ENCODE measurements at places on chromosomes 4 and X. TPM values are rescaled to one million over a fixed set of nuclear protein-coding genes. Genes with fewer than 3 reads are reported as not detected.

SSX2 gene
- total RNA-seq: not detected

SLC2A9 gene
- 0.83 TPM for total RNA-seq

TMEM156 gene
- 28.2 TPM for total RNA-seq

SPANXN2 gene
- total RNA-seq: not detected

CENPVL3 gene
- total RNA-seq: not detected

EREG gene
- not detected for total RNA-seq

FAM9B gene
- not detected for total RNA-seq

TKTL2 gene
- not detected for total RNA-seq

CXCL3 gene
- not detected for total RNA-seq

HMGN5 gene
- 5.8 TPM for total RNA-seq

- H3K4me3 ChIP-seq: no peak overlapping the region
- H3K27ac ChIP-seq: no peak overlapping the region
- no peaks in the 10 kb centered on the region for H3K4me1 ChIP-seq
- no peaks in the 10 kb centered on the region for H3K36me3 ChIP-seq
These were observed 233.4 kb upstream of the FAM47A start for GRCh38 chrX:34365471-34365870.

DNA sequence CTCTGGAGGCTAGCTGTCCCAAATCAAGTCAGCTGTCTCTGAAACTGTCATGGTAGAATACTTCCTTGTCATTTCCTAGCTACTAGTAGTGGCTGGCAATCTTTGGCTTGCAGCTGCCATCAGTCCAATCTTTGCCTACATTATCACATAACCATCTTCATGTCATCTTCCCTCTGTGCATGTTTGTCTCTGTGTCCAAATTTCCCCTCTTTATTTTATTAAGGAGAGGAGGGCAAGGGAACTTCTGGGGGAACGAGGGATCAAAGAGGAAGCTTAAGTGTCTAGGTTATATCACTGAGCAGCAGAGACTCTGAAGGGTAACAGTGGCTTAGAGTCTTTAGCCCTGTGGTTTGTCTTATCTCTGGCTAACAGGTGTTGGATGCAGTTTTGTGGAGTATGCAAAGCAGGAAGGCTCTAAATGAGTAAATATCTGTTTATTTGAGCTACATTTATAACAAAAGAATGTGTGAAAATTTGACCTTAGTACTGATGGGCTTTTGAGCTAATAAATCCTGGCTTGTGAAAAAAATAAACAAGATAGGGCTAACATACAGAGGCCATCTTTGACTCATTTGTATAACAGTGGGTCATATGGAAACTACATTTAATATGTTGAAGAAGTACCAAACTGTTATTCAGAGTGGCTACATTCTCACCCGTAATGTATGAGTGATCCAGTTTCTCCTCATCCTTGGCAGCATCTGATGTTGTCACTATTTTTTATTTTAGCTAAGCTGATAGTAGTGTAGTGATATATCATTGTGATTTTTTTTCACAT, 49.4 kb upstream of the ENOX2 start:
- peaks cover 11% of the 10 kb centered on the region for H3K27me3 ChIP-seq
- H3K4me3 ChIP-seq: no peak overlapping the region
- no peaks in the 10 kb centered on the region for H3K36me3 ChIP-seq
- H3K4me1 ChIP-seq: no peaks in the 10 kb centered on the region

- no peak overlapping the region for H3K27ac ChIP-seq
- DNase-seq: no peak
- no peaks in the 10 kb centered on the region for H3K4me1 ChIP-seq
- no peaks in the 10 kb centered on the region for H3K36me3 ChIP-seq
- H3K27me3 ChIP-seq: peaks cover 12% of the 10 kb centered on the region
- H3K4me3 ChIP-seq: no peak overlapping the region
These were observed 68.9 kb downstream of the COL25A1 start for GRCh38 chr4:109233570-109233969.

- H3K27ac ChIP-seq: no peak overlapping the region
- peaks cover 5% of the 10 kb centered on the region for H3K4me1 ChIP-seq
- H3K36me3 ChIP-seq: no peaks in the 10 kb centered on the region
These were observed 21.1 kb downstream of the ART3 start for GRCh38 chr4:76095568-76095967.

GRCh38 chr4:28221536-28221935, 1360.9 kb downstream of the STIM2 start:
- no peaks in the 10 kb centered on the region for H3K4me1 ChIP-seq
- H3K27ac ChIP-seq: no peak overlapping the region
- no peak for DNase-seq

DNA sequence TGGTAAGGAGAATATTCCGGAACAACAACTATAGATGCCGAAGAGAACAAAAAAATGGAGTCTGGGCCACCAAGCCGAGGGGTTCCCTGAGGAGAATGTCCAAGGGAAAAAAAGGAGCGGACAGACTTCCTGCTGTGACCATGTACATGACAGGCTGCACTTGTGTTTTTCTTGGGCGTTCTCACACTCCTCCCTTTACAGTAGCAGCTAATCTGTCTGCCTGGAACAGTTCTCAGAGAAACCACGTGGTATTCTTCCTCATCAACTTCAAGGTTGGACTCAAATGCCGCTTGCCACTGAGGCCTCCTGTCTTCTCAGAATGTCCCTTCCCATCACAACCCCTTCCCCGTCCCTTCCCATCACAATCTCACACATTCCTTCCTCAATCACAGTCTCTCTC, 30.8 kb upstream of the MTNR1A start:
- no peaks in the 10 kb centered on the region for H3K4me1 ChIP-seq
- H3K36me3 ChIP-seq: no peaks in the 10 kb centered on the region
- H3K27me3 ChIP-seq: no peaks in the 10 kb centered on the region
- H3K27ac ChIP-seq: no peak overlapping the region
- DNase-seq: no peak

- H3K4me3 ChIP-seq: no peak overlapping the region
- H3K36me3 ChIP-seq: no peaks in the 10 kb centered on the region
- H3K4me1 ChIP-seq: no peaks in the 10 kb centered on the region
- H3K27me3 ChIP-seq: no peaks in the 10 kb centered on the region
- H3K27ac ChIP-seq: no peak overlapping the region
These were observed 450.3 kb downstream of the RAPGEF2 start for GRCh38 chr4:159552979-159553768.

GRCh38 chrX:150514462-150514861, 54.0 kb upstream of the MTM1 start:
- H3K4me3 ChIP-seq: no peak overlapping the region
- no peaks in the 10 kb centered on the region for H3K36me3 ChIP-seq
- no peak for DNase-seq
- no peak overlapping the region for H3K27ac ChIP-seq
- no peaks in the 10 kb centered on the region for H3K27me3 ChIP-seq

- H3K27ac ChIP-seq: no peak overlapping the region
- no peak overlapping the region for H3K4me3 ChIP-seq
- no peaks in the 10 kb centered on the region for H3K4me1 ChIP-seq
- H3K27me3 ChIP-seq: no peaks in the 10 kb centered on the region
- no peak for DNase-seq
- H3K36me3 ChIP-seq: no peaks in the 10 kb centered on the region
These were observed 9.6 kb upstream of the PSAPL1 start for GRCh38 chr4:7444314-7444713.

DNA sequence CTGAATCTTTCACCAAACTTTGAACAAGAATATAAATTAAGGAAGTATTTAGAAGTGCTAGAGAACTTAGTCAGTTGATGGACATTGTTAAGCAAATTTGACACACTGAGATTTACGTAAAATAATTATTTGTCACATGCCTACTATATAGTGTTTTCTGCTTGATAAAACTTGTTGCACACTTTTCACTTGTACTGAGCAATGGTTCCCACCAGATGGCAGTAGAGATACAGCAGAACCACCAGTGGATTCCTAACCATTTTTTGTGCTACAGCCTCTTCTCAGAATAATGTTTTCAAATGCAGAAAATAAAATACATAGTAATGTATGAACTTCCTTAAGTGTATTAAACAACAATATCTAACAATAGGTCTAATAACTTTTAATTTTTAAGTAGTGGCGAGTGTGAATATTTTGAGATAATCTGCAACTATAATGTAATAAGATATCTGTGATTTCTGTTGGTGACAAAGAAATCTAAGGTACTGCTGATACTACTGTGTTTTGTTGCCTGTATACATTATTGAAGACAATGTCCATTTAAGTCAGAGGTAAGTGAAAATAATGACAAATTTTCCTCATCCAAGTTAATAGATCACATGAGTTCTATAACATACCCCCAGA, 81.2 kb downstream of the APOOL start:
- no peaks in the 10 kb centered on the region for H3K4me1 ChIP-seq
- no peak overlapping the region for H3K4me3 ChIP-seq
- no peak overlapping the region for H3K27ac ChIP-seq

- no peak for DNase-seq
- H3K36me3 ChIP-seq: no peaks in the 10 kb centered on the region
- no peak overlapping the region for H3K27ac ChIP-seq
- H3K27me3 ChIP-seq: no peaks in the 10 kb centered on the region
These were observed 325.2 kb upstream of the AADAT start for GRCh38 chr4:170414961-170415360.

DNA sequence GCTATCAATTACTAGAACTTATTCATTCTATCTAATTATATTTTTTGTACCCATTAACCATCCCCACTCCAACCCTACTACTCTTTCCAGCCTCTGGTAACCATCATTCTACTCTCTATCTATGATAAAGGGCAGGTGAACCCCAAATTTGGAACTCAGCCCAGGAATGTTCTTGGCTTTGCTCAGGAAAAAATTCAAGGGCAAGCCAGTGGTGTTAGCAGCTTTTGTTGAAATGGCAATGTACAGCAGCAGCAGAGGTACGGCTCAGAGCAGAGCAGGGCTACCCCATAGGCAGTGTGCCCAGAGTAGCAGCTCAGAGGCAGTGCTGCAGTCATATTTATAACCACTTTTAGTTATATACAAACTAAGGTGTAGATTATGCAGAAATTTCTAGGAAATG, 138.2 kb downstream of the RNF150 start:
- no peaks in the 10 kb centered on the region for H3K27me3 ChIP-seq
- H3K36me3 ChIP-seq: no peaks in the 10 kb centered on the region
- H3K4me3 ChIP-seq: no peak overlapping the region
- no peaks in the 10 kb centered on the region for H3K4me1 ChIP-seq

DNA sequence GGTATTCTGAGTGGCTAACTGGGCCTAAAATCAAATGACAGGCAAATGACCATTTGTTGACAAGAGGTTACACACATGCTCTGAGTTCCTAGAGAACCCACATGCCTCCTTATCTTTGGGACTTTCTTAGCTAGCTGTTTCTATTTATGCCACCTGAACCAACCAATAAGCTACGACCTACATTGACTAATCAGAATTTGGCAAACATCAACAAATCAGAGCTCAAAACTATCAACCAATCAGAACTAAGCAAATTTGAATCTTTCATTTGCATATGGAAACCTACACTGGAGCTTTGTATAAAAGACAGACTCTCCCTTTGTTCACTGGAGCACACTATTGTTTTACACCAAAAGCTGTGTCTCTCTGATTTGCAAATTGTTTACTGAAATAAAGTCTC, 192.0 kb downstream of the CXXC4 start:
- H3K27me3 ChIP-seq: no peaks in the 10 kb centered on the region
- H3K27ac ChIP-seq: no peak overlapping the region
- H3K4me3 ChIP-seq: no peak overlapping the region
- no peaks in the 10 kb centered on the region for H3K36me3 ChIP-seq
- no peak for DNase-seq
- H3K4me1 ChIP-seq: no peaks in the 10 kb centered on the region

DNA sequence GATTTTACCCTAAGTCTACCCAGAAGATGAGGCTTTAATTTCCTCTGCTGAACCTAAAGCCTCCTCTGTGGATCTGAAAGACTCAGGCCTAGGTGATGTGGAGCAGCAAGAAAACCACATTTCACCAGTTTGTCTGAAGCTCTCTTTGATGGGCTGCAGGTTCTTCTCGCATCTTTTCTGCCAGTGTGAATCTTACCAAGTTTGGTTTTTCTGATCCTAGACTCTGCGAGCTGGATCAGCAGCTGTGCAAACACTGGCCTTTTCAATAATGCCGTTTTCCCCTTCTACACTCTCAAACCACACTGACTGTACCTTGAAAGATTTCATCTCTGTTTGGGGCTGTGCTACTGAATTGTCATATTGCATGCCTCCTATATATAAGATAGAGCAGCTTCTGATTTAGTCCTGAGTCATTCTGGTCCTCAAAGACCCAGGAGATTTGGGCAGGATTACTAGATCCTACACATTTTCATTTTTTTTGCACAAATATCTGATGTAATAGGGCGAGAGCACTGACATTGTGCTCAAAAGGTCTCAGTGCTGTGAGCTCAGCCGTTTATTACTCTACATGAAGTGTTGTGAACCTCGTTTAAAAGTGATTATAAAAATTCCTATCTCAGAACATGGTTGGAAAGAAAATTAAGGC, 133.6 kb upstream of the FAM9C start:
- H3K27me3 ChIP-seq: no peaks in the 10 kb centered on the region
- no peak overlapping the region for H3K4me3 ChIP-seq
- no peaks in the 10 kb centered on the region for H3K36me3 ChIP-seq
- no peak overlapping the region for H3K27ac ChIP-seq

GRCh38 chr4:173413036-173413435, 14.1 kb upstream of the SCRG1 start:
- no peaks in the 10 kb centered on the region for H3K27me3 ChIP-seq
- peaks cover 4% of the 10 kb centered on the region for H3K4me1 ChIP-seq
- H3K4me3 ChIP-seq: no peak overlapping the region
- no peak for DNase-seq
- H3K36me3 ChIP-seq: no peaks in the 10 kb centered on the region

DNA sequence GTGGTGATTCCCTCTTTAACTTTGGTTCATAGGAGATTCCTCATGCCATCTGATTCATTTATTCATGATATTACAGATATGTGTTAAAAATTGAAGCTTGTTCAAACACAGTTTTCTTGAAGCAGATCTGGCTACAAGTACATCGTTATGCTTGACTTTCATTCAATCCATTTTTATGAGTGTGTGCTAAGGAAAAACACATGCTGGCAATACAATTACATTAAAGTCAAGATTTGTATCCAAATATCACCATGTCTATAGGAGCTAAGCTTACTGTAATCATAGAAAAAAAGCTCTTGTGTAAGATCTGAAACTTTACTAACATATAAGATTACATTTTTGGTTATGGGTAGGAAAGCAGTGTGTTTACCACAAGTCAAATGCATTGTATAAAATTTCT, 151.8 kb upstream of the FAT1 start:
- H3K4me3 ChIP-seq: no peak overlapping the region
- no peak for DNase-seq
- H3K27me3 ChIP-seq: no peaks in the 10 kb centered on the region
- no peaks in the 10 kb centered on the region for H3K36me3 ChIP-seq

DNA sequence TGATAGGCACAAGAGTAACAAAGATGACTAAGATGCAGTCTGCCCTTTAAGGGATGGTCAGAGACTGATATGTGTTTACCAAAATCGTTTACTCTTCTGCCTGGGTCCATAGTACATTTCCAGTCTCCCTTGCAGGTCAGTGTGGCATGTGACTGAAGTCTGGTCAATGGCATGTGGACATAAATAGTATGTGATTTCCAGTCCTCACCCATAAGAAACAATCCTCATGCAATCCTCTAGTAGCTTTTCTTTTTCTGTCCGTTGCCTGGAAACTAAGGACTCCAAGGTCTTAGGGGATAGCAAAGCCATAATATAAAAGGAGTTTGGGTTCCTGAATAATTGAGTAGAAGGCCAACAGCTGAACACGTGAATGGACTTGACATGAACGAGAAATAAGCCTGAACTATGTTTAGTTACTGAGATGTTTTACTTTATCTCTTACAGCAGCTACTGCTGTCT, 1.1 kb downstream of the SLC9B2 start:
- peaks cover 47% of the 10 kb centered on the region for H3K4me1 ChIP-seq
- no peaks in the 10 kb centered on the region for H3K27me3 ChIP-seq
- no peak for DNase-seq
- peak overlapping the region; percentile 86 for H3K4me3 ChIP-seq
- peaks cover 25% of the 10 kb centered on the region for H3K36me3 ChIP-seq

All from activated CD4-positive, alpha-beta memory T cell treated with anti-CD3 and anti-CD28 coated beads, Interleukin-2, amount 10 ng/mL, durations not matched to agents 7 days and 5 days (primary cell).